GOT3 (cell line): ENCODE measurements at places on chromosomes 4 and X.

DNA sequence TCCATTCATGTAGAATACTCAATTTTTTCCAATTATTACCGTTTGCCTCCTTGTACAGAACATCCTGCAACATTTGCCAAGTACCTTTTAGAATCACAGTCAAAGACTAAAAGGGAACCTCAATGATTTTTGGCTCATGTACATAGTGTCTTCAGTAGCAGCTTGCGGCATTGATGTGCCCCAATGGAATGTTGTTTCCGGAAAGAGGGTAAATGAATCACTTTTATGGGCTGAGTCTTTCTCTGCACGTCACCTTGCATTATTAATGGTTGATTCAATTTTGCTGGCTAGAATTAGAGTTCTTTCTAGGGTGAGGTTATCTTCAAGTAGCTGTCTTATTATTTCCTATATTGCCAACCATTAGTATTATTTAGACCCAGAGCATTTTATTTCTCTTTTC is 116.9 kb upstream of the GABRA2 start:
- DNase-seq = no peak

- DNase-seq = no peak
Observed at GRCh38 chr4:71941001-71941400, 90.8 kb upstream of the NPFFR2 start.

DNA sequence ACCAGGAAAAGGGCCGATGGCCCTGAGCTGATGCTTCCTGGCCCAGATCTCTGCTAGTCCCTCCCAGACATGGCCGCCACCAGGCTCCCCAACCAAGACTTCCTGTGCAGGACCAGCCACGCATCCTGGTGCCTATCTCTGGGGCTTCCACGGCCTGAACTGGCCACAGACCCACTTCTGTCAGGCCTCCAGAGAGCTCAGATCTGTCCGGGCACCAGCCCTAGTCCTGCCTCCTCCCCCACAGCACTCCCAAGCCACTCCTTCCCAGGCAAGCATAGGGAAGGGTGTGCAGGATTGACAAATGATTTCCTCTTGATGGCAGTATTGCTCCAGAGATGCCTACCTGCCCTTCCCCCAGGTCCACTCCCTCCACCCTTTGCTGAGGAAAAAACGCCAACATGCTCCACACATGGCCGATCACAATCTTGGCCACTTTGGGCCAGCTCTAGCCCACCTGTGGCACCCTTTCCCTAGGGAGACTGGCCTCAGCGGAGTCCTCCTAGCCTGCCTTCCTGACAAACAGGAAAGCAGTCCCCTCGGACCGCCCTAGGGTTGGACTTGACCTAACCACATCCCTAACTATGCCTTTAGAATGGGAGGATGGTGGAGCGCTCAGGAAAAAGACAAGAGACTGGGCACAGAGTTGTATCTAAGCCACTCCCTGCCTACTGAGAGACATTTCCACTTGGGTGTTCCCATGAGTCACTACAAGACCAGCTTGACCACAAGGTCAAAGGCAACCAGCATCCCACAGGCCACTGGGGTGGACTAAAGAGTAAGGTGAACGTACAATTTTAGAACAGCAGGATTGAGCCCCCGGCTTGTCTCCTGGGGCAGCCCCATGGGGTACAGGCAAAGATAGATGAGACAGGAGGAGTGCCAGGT is 277.5 kb upstream of the AGTR2 start:
- no peak for DNase-seq

- DNase-seq = no peak
Observed at GRCh38 chr4:4913147-4913561, 53.7 kb downstream of the MSX1 start.

DNA sequence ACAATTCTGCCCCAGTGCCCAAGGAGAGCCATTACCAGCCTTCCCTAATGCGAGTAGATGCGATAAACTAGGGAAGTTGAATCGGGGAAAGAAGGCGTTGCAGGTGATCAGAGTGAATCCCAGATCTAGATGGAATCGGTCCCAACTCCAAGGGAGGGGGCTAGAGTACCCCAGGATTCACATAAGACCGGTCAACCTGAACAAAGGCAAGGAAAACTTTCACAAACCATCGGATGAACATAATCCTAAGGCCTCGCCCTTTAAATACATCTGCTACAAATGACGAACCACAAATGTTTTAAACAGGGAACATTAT is 11.2 kb upstream of the ZCCHC13 start:
- no peak for DNase-seq

DNA sequence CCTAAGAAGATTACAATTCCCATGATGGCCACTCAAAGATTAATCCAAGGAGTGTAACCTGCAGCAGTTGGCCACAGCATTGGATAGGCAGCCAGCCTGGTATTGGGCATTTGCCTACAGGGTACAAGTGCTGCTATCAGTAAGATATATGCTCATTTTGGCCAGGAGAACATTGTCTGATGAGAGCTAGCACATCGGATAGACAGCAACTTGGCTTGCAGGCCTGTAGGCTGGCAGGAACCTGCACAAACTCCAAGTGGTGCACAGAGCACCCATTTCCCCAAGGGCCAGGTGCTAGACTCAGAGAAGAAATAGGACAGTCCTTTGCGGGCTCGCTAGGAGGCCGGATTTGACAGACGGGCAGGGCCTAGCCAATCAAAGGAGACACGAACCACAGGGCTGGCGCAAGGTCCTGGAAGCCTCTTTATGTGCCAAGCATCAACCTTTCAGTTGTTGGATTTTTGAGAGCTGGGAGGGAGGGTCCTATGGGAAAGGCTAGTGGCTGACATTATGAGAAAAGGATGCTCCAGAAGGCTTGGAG is 11.7 kb upstream of the AP1AR start:
- no peak for DNase-seq

DNA sequence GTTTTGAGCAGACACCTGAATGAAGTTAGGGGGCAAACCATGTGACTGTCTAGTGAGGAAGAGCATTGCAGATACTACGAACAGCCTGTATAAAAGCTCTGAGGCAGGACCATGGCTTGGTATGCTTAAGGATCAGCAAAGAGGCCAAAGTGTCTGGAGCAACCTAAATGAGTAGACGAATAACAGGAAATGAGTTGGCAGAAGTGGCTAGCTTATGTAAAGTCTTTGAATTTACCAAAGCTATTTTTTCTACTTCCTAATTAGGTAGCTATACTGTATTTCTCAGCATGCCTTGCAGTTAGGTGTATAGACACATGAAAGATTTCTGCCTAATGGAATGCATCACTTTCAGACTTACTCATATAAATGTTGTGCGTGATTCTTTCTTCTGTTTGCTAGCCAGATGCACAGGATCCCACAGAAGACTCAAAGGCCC is 9.3 kb upstream of the GPRIN3 start:
- no peak for DNase-seq

GRCh38 chr4:169220854-169221411 is 49.8 kb downstream of the SH3RF1 start:
- DNase-seq = no peak

DNA sequence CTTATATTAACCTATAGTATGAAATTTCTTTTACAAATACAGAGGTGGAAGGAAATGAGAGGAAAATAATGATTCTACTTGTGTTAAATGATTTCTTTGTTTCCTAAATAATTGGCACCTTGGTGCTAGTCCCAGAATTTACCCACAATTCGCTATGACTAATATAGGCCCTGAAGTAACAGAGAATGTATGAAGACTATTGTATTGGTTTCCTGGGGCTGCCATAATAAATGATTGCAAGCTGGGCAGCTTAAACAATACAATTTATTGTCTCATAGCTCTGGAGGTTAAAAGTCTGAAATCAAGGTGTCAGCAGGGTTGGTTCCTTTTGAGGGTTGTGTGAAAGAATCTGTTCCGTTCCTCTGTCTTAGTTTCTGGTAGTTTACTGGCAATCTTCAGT is 74.8 kb upstream of the GPRIN3 start:
- DNase-seq = no peak

GRCh38 chr4:156377036-156377710 is 423.5 kb upstream of the CTSO start:
- DNase-seq = no peak

DNA sequence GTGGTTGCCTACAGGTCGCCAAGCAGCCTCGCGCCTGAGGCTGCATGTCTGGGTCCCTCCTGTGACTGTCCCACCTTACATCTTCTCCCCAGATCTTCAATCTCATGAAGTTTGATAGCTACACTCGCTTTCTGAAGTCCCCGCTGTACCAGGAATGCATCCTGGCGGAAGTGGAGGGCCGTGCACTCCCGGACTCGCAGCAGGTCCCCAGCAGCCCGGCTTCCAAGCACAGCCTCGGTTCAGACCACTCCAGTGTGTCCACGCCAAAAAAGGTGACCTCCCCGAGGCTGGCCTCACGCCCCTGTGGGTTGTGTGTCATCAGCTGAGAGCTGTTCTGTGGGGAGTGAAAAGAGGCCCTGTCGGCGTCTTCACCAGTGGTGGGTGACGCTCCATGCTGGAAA is 24.9 kb upstream of the HGFAC start:
- DNase-seq = no peak

DNA sequence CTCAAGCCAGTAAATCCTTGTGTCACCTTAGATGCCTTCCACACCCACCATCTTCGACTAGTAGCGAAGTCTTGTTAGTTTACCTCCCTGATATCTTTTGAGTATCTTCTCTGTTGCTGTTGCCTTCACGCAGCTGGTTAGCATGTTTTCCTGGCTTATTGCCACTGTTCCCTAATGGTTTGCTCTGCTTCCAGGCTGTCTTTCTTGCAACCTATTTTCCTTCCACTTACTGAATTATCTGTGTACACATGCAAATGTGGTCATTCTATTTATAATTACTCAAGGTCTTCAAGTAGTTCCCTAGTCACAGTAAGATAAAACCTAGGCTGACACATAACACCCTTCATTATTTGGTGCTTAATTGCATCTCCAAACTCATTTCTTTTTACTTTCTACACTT is 89.5 kb downstream of the UGT8 start:
- no peak for DNase-seq

DNA sequence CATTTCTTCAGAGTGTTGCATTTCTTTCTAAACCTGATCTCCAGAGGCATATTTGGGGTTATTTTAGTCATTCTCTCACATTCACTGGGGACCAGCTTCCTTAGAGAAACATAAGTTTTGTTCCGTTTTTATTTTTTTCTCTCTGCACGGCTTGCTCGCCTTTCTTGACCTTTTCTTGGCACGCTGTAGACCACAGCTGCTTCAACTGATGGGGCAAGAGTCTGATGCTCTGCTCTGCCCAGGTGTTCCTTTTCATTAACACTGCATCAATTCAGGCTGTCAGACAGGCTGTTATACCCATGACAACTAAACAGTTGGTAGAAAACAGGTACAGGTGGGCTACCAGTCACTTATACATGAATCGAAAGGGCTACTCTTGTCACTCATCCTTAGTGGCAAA is 682.2 kb upstream of the DIAPH2 start:
- DNase-seq = no peak

GRCh38 chr4:161856711-161857326 is 307.0 kb downstream of the FSTL5 start:
- no peak for DNase-seq

DNA sequence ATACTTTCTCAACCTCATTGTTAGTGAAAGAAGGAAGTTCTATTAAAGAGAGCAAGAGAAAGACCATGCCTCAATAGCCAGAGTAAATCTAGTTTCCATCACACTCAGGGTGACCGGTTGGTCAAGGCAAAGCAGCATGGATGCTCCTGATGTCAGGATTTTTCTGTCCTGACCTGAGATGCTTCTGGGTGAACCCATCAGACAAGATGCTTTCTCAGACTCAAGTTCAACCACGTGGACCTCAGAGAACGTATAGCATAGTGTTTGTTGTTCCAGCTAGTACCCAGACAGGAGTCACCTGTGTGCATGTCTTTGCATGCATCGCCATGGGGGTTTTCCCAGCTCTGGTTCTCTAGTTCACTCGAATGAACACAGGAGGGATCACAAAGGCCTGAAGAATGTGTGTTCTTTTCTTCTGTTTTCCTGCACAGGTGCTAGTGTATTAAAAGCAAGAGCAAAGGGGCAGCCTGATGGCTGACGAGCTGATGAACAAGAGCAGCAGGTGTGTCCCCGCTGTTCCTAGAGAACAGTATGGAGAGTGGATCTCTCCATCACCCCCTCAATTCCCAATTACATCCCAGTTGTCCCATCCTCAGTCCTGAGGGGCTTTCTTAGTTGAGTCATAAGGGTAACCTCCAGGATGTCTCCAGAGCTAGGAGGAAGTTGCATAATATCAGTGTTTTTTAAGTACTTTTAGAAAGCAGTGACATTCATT is 110.5 kb upstream of the ENPP6 start:
- DNase-seq = no peak

GRCh38 chrX:1153940-1154339 is 58.5 kb downstream of the CRLF2 start:
- DNase-seq = no peak

- DNase-seq = no peak
Observed at GRCh38 chrX:136192839-136193414, 45.6 kb downstream of the FHL1 start.

DNA sequence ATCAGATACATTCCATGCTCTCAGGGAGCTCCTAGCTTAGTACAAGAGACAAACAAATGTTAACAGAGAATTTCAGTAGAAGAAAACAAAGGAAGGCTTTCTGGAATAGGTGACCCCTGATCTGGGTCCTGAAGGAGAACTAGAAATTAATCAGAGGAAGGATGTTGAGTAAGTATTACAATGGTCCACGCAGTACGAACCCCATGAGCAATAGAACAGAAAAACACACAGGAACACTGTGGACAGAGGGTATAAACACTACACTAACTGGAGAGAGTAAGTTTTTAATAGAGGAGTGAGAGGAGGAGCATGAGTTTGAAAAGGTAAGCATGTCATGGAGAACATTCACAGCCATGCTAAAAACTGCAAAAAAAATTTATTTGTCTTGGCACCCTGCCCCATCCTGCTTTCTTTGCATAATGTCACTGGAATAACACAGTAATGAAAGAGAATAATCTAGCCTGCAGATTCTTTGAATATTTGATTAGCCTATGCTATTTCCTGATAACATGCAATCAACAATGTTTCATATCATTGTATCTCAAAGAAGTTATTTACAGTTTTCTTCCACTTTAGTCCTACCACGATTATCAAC is 140.3 kb upstream of the ZXDB start:
- no peak for DNase-seq

- no peak for DNase-seq
Observed at GRCh38 chrX:107729558-107730297, 45.9 kb downstream of the TSC22D3 start.

- no peak for DNase-seq
Observed at GRCh38 chrX:420496-421223, 34.0 kb upstream of the PPP2R3B start.

- no peak for DNase-seq
Observed at GRCh38 chr4:163703251-163703650, 208.8 kb downstream of the TMA16 start.

- no peak for DNase-seq
Observed at GRCh38 chr4:177155454-177155853, 154.2 kb upstream of the NEIL3 start.

GRCh38 chr4:76892001-76892400 is 5.9 kb downstream of the SOWAHB start:
- DNase-seq = no peak

- no peak for DNase-seq
Observed at GRCh38 chrX:26672571-26672970, 456.6 kb downstream of the MAGEB5 start.

- DNase-seq = no peak
Observed at GRCh38 chr4:103786014-103786413, 66.2 kb upstream of the TACR3 start.
